Hematopoietic multipotent progenitor cell (in vitro differentiated cells): ENCODE measurements at places on chromosomes 12 and 14. TPM values are rescaled to one million over a fixed set of nuclear protein-coding genes. Genes with fewer than 3 reads are reported as not detected.

GRCh38 chr12:108483213-108484059 is 31.6 kb upstream of the FICD start:
- no peak for DNase-seq

- DNase-seq, result no peak
Measured at GRCh38 chr12:47082796-47083621, 3.2 kb upstream of the AMIGO2 start.

DNA sequence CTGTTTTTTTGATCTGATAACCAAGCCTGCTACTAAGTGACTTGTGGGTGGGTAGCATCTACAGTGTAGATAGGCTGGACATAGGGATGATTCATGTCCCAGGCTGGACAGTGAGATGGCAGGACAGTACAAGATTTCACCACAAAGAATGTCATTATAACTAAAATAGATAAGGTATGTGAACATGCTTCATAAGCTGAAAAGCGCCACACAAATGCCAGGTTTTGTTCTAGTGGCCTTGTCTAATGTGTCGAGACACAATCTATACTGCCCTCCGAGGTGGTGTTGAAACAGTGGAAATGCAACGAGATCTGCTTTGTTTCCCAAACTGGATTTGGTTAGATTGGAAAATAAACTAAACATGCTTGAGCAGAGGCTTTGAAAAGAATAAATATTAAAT is 4.4 kb downstream of the LGALS3 start:
- no peak for DNase-seq

DNA sequence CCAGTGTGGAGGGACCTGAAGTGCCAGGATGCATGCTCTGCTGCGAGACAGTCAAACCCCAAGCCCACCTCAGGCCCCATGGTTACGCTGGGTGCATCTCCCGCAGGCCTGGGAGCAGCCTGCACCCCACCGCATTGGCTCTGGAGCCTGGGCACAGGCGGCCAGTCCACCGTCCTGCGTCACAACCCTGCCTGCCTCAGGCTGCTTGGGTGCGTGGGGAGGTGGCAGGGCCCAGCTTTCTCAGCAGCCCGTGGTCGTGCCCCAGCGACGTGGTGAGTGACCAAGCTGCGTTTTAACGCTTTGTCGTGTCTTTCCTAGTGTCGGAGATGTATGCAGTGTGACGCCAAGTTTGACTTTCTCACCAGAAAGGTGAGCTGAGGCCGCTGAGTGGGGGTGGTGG is 10.9 kb downstream of the ZFYVE21 start:
- DNase-seq, result no peak

GRCh38 chr14:50058113-50058512 is 58.3 kb downstream of the VCPKMT start:
- DNase-seq, result no peak

Gene SOX5
- 0.27 TPM for total RNA-seq

Gene KRT82
- not detected for total RNA-seq
